ENCODE measurements at places on chromosomes 5 and 9.

DNA sequence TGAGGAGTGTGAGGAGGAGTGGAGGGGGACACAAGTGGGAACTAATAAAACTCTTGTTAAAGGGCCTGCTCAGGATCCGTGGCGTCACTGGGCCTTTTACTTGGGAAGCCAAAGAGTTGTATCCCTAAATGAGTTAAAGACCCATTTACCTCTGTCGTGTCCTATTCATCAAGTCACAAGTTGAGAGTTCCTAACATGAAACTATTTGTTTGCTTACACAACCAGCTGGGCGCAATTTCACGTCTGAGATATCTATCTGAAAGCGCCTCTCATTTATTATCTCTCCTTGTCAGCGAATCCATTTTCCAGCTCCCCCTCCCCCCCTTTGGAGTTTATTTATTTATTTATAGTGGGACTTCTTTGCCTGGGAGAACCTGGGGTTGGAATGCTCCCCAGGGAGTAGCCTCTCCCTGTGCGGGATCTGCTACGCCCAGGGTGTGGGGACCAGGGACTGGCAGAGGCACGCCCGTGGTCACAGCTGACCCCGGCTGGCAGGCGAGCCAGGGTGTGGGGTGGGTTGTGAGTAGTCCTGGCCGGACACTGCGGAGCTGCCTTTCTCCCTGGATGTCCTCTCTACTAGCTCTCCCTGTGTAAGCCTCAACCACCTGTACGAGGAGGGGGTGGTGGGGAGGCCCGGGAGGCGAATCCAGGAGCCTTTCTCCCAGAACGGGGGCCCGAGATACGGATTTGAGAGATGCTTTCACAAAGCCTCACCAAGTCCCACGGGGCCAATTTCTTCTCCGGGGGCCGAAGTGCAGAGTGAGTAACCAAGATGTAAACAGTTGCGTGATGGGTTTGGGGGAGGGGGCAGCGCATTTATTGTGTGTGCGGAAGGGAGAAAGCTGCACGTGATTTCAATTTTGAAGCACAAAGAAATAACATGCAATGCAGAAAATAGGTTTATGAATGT is 15.3 kb downstream of the NR2F1 start:
- peak; percentile 80 for DNase-seq

- DNase-seq = no peak
Measured at GRCh38 chr9:114989600-114990410, 59.4 kb upstream of the TNFSF8 start.

DNA sequence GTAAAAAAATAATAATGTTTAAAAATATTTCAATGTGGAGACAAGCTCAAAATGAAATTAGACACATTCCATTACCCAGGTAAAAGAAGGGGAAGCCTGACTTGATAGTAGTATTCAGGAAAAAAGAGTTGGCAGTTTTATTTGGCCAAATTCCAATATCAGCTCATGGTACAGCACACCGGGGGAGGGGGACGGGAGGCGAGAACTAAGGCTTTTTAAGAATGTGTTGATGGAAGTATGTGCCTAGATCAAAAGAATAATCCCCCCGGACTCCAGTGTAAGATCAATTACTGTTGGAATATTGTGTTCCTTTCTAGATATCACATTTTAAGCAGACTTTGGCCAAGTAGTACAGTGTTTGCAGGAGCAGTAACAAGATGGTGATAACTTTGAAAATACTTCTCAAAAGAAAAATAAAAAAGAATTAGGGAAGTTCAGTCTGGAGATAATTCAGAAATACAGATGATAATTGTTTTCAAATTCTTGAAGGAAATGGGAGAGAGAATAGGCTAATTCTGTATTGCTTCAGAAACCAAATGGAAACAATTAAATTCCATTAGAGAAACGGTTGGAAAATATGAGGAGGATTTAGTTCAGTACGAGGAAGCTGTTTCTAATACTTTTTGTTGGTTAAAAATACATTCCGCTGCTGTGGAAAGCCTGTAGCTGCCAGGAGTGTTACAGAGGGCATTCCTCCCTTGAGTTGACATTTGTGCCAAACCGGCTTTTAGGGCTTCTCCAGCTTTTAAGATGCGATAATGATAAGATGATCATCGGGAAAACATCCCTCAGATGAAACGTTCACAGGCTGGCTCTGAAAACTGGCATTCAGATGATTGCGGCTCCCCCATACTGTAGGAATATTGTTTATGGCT is 98.1 kb upstream of the ERBIN start:
- DNase-seq = no peak

DNA sequence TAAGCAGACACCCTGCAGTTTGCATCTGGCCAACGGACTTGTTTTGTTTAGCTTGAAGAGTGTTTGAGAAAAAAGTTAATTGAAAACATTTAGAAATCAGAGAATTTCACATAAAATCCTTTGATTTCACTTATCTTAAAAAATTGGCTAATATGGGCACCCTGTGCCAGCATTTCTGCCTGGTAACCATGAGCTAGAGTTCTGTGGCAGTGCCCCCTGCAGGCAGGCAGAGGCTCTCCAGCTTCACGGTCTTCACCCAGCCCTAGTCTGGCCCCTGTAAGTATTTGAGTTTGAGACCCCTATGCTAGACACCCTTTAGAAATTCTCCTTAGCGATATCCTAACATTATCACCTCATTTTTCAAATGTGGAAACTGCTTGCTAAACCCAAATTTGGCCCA is 18.8 kb upstream of the FANCC start:
- DNase-seq = no peak

GRCh38 chr5:116084871-116085715 is at the start of gene COMMD10:
TSS of gene COMMD10 (plus strand) at chr5:116085025.
- DNase-seq = peak; percentile 94

All from kidney (tissue), 22 donors.